ENCODE measurements at places on chromosomes 5 and 9.

DNA sequence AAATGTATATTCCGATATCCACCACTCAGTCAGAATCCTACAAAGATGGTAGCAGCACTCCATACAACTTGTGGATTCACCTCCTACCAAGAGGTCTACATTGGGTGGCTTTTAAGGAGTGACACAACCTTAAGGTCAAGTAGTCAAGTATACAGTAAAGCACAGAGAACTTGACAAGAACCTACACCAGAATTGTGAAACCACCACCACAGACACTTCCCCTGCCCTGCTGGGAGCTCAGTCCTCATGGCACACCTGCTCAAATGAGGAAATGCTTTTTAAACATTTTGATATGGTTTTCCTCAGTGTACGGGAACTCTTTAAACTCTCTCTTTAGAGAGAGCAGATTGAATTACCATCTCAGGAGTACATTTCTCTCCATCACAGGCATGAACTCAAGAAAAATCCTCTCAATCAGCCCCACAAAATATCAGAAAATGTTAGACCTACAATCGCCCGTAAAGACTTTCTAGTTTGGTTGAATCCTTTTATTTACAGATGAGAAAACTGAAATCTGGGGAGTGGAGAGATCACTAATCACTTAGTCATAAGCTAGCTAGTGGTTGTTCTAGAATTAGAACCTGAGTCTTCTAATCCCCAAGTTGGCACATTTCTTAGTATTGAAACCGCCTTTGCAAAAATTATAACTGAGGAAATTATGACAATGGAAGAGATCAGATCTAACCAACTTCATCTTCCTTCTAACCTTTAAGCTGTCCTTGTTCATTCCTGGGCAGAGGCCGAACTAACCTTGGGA, 38.5 kb upstream of the NR4A3 start:
- DNase-seq = no peak

- DNase-seq = no peak
Measured at GRCh38 chr5:57184322-57184721, 10.5 kb downstream of the GPBP1 start.

GRCh38 chr9:37994639-37995347, 74.2 kb downstream of the SHB start:
- peak; percentile 86 for DNase-seq

- DNase-seq = no peak
Measured at GRCh38 chr5:175573493-175574269, 84.2 kb upstream of the HRH2 start.

- peak; percentile 18 for DNase-seq
Measured at GRCh38 chr9:121631978-121632418, 19.4 kb upstream of the DAB2IP start.

GRCh38 chr5:126370796-126371718, 52.2 kb upstream of the GRAMD2B start:
- DNase-seq = no peak

- no peak for DNase-seq
Measured at GRCh38 chr9:131984564-131984963, 95.1 kb downstream of the MED27 start.

GRCh38 chr5:1037123-1037670, 28.6 kb downstream of the NKD2 start:
- DNase-seq = peak; percentile 36

DNA sequence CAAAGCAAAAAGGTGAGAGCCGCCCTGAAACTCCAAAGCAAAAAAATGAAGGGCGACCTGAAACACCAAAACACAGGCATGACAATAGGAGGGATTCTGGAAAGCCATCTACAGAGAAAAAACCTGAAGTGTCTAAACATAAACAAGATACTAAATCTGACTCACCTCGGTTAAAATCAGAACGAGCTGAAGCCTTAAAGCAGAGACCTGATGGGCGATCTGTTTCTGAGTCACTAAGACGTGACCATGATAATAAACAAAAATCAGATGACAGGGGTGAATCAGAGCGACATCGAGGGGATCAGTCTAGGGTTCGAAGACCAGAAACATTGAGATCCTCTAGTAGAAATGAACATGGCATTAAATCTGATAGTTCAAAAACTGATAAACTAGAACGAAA, 108.8 kb downstream of the NIPBL start:
- no peak for DNase-seq

- DNase-seq = no peak
Measured at GRCh38 chr9:37971691-37972090, 67.8 kb upstream of the SLC25A51 start.

- no peak for DNase-seq
Measured at GRCh38 chr9:95336281-95336680, 18.8 kb upstream of the FANCC start.

DNA sequence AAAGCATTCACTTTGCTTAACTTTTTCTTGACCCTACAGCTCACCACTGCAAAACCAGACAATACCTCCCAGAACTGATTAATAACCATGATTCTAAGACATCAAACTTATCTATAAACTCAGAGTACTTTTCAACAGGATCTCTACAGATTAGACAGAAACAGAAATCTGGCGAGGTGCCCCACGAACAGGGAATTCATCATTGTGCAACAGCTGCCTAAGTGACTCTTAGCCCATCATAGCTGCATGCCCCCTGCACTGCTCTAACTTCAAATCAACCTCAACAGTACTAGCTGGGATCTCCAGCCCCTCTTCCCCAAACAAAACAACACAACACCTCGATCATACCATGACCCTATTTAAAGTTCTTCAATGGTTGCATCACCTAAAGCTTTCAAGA, 16.1 kb upstream of the COL23A1 start:
- DNase-seq = no peak

GRCh38 chr5:121296356-121296755, 555.3 kb upstream of the FTMT start:
- no peak for DNase-seq

- DNase-seq = no peak
Measured at GRCh38 chr5:41559184-41559583, 48.8 kb upstream of the PLCXD3 start.

DNA sequence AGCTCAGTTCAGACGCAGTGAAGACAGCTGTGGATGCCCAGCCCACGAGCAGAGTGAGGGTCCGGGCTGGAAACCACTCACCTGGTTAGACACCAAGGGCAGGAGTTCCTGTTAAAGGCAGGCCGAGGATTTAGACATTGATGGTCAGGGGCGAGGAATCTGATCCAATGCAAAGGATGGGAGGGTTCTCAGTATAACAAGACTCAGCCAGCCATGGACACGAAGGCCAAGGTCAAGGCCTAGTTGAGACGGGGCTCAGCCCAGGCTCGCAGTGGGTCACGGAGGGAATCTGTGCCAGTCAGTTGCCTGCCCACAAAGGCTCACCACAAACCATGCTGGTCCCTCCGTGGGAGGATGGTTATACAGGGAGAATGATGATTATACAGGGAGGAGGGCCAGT, 63.3 kb upstream of the FCN1 start:
- DNase-seq = no peak

DNA sequence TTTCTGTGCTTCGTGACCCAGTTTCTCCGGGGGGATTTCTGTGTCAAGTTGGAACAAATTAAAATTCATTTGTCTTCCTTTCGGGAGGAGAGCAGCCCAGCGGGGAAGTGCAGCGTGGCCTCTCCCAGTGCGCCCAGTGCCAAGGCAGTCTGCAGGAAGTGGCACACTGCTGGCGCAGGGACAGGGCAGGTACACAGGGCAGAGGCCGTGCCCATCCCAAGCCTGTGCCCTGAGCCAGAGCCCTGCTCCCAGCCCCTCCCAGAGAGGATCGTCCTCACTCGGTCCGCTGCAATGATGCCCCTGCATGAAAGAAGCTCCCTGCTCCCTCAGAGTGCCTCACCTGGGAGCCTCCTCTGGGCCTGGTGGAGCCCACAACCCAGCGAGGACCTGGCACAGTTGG, 82.4 kb upstream of the PPP1R26 start:
- no peak for DNase-seq

GRCh38 chr9:2923766-2924379, 80.0 kb upstream of the PUM3 start:
- no peak for DNase-seq

DNA sequence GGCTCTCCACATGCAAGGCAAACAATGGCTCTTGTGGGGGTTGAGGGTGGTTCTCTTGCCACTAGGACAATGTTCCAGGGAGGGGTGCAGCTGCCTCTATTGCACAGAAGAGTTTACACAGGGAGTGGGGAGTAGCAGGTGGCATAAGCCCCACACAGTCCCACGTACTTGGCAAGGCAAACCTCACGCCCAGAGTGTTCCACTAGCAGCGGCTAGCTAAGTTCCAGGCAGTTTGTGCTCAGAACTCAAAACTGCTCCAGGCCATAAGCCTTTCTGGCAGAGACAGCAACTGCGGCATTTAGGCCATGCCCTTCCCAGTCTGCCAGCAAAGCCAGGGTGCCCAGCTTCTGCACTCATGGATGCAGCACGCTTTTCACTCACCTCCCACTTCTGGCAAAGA, 29.0 kb upstream of the BTNL3 start:
- no peak for DNase-seq

GRCh38 chr5:158640593-158640980, 459.1 kb downstream of the EBF1 start:
- DNase-seq = no peak

DNA sequence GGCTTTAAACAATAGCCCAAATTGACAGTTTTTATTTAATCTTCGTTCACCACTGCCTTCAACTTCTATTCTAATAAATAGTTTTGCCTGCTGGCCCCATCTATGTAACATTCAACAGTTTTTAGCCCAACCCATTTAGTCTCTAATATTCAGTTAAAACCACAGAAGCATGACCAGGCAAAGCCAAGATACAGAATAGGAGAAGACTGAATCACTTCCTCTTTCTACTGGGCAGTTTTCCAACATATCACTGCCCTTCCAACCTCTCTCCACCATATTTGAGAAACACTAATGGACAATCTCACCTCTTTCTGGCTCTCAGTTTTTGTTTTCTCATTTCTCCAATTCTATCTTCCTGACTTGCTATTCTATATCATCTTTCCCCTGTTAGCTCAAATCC, 352.9 kb downstream of the DNAH5 start:
- DNase-seq = no peak

GRCh38 chr5:98742396-98743073, 30.9 kb upstream of the RGMB start:
- DNase-seq = no peak

- DNase-seq = no peak
Measured at GRCh38 chr5:142984011-142984410, 213.8 kb downstream of the ARHGAP26 start.

DNA sequence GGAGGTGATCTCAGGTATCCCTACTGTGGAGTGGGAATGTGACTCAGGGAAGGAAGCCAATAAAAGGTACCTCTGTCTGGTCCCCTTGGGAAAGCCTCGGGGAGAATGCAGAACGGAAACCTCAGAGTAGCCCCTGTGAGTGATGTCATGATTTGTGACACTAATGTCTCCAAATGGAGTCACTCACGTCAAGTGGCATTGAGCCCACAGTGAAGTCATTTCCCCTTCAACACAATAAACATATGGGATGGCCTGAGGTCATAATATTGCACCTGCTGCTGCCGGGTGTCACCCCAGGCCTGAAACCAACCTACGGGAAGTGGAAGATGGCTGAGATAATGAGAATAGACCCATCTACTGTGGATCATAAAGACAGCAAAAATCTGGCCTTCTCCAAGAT, 75.9 kb upstream of the GOLM1 start:
- no peak for DNase-seq
